ENCODE measurements at places on chromosomes 1 and 21.

DNA sequence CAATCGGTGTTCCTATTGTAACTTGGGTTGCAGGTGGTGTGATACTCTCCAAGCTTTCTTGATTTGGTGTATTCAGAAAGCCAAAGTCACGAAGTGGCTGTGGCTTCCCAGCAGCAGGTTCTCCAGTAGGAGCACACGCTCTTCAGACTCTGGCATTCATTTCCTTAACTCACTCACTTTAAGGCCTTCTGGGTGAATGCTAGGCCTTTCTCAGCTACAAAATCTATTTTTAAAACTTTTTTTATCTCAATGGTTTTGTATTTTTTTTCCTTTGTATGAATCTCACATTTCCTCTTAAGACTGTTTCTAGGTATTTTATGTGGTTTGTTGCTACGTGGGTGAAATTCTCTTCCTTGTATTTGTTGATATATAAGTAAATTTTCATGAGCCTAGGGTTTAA, 22.9 kb upstream of the PKN2 start:
- DNase-seq: no peak

- no peak for DNase-seq
Observed at GRCh38 chr1:92754719-92755050, 30.2 kb downstream of the EVI5 start.

DNA sequence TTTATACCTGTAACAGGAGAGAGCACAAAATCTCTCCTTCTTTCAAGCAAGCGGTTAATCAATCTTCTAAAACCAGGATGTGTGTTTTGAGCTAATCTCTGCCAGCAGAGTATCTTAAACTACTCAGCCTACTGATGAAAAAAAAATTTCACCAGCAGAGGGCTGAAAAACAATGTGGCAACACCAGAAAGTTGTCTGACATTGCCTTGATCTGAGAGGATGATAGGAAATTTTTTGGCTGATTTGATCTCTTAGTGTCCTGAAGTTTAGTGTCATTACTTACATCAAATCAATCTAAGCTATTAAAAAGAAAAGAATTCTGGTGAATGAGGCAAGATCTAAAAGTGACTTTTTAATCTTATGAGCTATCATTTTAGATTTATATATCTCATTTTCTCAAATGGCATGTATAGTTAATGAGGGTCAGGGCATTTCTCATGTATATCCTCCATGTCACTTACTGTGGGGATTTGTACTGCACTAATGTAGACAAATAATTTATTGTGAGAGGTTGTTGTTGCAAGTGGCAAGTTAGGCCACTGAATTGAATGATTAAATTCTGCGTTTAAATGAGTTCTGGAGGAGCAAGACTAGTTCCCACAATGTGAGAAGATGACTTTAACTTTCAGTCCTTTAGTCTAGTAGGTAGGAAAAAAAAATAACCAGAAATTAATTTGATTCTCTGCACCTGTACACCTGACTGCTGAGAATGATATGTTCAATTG, 10.9 kb downstream of the ADAMTS1 start:
- no peak for DNase-seq

DNA sequence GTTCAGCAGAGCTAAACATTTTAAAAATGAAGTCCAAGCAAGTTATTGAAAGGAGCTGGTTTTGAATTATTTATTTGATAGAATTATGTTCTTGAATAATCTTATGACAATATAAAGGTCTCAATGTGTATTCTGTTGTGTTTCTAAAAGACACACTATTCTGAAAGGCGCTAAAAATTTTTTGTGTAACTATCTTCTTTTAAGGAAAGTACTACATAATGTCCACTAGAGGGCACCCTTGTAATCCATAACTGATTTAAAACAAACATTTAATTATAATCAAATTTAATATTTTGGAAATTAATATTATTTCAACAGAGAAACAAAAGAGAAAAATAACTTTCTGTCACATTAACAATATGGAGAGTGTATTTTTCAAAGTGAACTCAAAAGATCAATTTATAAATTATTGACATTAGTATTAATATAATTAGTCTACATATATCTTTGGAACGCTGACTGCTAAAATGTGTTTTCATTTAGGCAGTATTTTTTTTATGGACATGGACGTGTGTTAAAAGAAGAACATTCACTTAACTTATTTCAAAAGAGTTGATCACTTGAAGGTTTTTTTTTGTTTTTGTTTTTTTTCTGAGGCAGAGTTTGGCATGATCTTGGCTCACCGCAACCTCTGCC, 248.4 kb downstream of the DENND1B start:
- no peak for DNase-seq

DNA sequence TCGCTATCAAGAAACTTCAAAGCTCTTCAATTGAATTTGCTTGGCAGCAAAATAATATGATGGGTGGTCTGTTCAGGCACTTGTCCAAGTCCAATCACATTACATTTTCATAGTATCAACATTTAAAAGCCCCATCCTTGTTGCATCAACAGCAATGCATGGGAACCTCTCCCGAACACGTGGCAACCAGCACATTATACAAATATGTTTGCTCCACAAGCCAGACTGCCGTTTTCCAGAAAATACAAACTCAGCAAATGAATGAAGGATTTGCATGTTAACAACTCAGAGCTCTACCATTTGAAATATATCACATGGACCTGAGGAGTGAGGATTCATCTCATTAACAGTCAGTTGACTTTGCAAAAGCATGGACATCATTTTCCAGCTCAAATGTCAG, 20.0 kb upstream of the LYPLAL1 start:
- no peak for DNase-seq

- no peak for DNase-seq
Observed at GRCh38 chr1:228035844-228036243, 29.0 kb downstream of the WNT3A start.

- no peak for DNase-seq
Observed at GRCh38 chr1:46571691-46572225, 20.3 kb upstream of the KNCN start.

DNA sequence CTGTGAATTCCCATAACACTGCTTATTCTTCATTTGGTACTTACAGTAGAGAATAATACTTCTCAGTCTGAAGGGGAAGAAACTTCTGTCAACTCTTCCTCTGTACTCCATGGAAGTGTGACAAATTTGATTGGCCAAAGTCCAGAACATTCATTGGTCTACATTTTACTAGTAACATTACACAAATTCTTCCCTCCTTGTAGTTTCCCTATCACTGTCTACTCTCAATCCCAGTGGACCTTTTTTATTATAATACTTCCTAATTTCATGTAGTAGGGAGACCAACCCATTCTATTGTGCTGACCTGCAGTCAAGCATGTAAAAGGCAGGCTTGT, 74.7 kb downstream of the ALG6 start:
- DNase-seq: no peak

GRCh38 chr1:61519631-61520030, 205.3 kb downstream of the TM2D1 start:
- DNase-seq: no peak

- no peak for DNase-seq
Observed at GRCh38 chr1:117362986-117363385, 4.3 kb upstream of the MAN1A2 start.

DNA sequence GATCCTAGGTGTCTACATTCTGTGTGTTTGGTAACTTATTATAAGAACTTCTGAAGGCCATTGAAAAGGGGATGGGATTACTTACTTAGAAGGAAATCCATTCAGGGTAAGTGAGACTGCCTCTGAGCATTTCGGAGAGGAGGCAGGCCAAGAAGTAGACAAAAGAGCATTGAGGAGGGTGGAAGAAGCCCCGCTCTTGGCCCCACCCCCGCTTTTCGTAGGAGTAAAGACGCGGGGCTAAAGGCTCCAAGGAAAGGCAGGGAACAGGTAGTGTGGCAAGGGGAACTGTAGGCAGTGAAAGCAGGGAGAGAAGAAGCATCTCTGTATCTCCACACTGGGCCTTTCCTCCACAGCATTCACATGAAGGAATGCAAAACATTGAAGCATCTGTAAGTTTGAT, 51.8 kb upstream of the GRIK1 start:
- no peak for DNase-seq

DNA sequence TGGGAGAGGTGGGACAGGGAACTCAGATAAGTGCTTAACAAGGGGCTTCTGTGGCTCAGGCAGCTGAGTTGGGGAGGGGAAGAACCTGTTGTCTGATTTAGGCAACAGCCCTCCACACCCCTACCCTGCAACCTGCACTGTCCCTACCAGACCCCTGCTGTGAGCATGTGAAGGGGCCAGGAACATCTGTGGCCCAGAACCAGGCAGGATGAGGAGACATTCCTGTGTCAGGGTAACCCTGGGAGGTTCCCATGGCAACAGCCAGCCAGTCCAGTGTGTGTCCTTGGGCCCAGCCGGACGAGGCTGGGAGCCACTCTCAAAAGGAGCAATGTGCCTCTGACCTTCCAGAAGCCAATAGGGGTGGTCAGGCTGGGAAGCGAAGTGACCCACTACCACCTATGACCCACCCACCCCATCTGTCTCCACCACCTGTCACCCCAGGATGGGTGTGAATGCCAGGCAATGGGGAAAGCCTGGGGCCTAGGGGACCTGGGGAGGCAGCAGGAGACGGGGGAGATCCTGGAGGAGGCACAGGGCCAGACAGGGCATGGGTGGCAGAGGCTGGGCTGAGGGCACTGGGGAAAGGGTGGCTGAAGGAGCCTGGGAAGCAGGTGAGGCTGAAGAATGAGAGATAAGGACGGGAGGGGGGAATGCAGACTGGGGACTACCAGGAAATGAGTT, 5.0 kb upstream of the PMVK start:
- DNase-seq: peak; percentile 60

DNA sequence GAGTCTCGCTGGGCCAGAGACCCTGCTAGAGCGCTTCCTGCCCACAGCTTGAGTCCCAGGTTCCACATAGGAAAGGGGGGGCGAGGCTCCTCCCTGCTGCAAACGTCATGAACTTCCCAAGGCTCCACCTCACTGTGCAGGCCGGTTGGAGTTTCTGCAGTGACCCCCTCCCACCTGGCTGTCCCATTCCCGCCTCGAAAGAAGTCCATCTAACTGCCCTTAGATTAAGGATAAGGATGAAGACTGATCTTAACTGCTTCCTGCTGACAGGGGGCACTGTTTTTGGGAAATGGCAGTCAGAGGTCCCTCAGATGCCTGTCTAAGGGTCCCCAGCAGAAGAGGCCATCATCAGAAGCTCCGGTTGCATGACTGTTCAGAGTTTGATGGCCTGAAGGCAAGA, 62.7 kb downstream of the STUM start:
- no peak for DNase-seq

DNA sequence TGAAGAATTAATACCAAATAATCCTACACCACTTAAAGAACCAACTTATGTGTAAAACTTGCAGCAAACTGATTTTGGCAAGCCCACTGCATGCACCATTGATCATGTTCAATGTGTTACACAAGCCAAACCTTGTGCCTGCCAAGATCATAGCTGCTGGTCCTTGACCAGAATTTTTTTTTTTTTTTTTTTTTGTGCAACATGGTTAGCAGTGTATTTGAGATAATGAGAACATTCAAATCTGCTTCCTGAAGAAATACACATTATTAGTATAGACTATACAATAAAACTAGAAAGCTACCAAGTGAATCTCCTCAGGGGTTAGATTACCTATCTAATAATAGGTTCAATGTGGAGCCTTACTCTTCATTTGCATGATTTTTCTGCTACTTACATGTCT, 421.0 kb downstream of the MRPL39 start:
- DNase-seq: no peak

DNA sequence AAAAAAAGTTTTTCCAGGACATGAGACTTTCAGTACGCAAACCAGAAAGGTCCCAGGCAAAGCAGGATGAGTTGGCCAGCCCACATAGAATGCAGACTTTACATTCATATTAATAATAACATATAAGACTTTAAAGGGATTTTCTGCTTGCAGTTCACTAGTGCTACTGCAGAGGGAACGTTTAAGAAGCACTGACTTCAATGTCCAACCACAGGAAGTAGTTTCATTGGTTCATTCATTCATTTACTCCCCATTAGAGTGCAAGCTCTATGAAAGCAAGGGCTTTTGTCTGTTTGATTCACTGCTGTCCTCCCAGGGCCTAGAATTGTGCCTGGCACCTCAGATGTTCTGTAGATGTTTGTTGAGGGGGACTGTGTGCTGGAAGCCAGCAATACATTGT, 11.8 kb upstream of the SERINC2 start:
- no peak for DNase-seq

GRCh38 chr1:235892734-235893413, 26.2 kb upstream of the LYST start:
- DNase-seq: no peak

DNA sequence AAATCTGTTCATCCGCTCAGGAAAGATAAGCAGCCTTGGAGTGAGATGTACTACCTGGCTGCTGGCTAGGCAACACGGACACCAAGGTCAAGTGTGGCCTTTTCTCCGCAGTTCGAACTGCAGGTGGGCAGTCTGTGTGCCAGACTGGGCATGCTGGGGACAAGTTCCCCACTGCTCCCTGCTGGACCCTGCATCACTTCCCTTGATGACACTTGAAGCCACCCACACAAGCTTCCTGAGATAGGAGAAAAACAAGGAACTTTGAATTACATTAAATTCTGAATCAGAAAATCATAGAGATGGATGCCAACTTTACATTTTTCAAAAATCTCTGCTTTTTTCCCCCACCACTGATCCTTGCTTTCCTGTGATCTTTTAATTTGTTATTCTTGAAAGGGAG, 38.3 kb downstream of the BEND5 start:
- DNase-seq: no peak

DNA sequence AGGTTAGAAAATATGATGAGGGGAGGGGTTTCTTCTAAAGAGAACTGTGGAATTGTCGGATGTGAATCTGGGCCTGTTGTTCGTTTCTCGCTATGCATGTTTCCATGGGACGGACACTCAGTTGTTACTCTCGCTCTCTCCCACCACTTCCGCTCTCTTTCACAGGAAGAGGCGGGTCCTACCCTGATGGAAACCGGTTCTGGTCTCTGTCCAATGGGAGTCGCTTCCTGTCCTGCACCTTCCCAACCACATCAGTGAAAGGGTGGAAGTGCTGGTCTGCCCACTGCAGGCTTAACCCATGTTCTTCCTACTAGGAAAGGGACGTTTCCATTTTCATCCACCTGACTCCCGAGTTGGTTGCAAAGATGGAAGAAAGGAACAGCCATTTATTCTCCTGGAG, 119.4 kb downstream of the KCNJ15 start:
- no peak for DNase-seq

- DNase-seq: no peak
Observed at GRCh38 chr21:45509566-45510465, 32.4 kb downstream of the SLC19A1 start.

- no peak for DNase-seq
Observed at GRCh38 chr1:42096554-42096953, 56.7 kb upstream of the GUCA2B start.

Measured in neural crest cell (in vitro differentiated cells).